ENCODE measurements at places on chromosomes 5 and 9. TPM values are rescaled to one million over a fixed set of nuclear protein-coding genes. Genes with fewer than 3 reads are reported as not detected.

DNA sequence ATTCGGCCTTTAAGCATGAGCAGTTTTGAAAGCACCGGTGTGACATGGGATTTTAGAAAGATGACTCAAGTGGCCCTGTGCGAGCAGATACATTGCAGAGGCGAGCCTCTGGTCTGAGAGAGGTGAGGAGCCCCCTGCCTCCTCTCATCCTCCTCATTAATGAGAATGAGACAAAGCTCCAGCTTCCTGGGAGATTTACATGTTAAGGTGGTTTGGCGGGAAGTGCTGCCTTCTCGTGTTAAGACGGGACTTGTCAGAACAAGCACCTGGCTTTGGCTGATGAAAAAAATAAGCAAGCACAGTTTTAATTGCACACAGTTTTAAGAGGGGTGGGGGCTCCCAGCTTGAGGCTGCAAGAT is 68.1 kb downstream of the ACTL7B start:
- DNase-seq: no peak

- no peak for DNase-seq
These were observed 35.8 kb downstream of the PTCH1 start for GRCh38 chr9:95481000-95481399.

The FIBCD1 gene
- 0.78 TPM for total RNA-seq

The ACTBL2 gene
- total RNA-seq: not detected

GRCh38 chr5:124395287-124395686 is 351.2 kb downstream of the ZNF608 start:
- DNase-seq: no peak

- DNase-seq: no peak
These were observed 295.9 kb upstream of the ITGA1 start for GRCh38 chr5:52491818-52492217.

DNA sequence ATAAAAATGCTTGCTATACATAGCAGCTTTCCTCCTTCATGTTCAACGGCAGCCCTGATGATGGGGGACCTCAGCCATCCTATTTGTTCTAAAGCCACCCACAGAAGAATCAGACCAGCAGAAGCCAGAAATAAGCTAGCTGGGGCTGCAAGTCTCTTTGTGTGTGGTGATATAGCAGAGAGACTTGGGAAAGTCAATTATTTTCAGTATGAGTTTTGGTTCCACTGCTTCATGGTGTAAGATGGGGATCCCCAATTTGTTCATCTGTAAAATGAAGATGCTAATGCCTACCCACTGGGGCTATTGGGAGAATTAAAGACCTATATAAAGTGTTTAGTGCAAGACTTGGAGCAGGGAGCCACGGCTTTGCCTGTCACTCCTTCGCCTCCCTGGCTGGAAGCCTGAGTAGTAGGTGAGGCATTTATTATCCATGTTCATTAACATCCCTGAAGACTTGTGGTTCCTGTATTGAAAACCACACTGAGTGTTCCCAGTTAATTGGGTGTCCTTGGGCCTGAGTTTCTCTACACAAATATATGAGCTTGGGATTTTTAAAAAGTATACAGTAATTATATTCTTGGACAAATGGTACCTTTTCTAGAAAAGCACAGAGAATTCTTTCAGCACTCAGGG is 210.1 kb upstream of the SLC24A2 start:
- no peak for DNase-seq

DNA sequence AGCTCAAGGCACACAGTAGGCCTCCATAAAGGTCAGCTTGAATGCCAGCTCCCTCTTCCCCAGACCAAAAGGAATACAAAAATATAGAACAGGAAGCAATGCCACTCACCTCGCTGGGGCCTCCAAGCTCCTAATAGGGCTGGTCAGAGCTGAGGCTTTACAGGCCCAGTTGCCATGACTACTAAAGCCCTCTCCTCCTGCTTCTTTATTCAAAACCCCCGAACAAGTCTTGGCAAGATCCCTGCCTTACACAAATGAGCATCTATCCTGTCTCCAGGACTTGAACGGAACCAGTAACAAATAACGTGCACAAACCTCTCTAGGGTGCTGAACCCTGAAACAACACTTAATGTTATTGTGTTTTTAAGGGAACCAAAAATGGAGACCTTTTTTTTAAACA is 136.3 kb downstream of the SIL1 start:
- no peak for DNase-seq
